ENCODE measurements at places on chromosomes 6 and 20. TPM values are rescaled to one million over a fixed set of nuclear protein-coding genes. Genes with fewer than 3 reads are reported as not detected.

The LY6G6D gene
- not detected for total RNA-seq

The PPP1R3G gene
- total RNA-seq: 1.3 TPM

The SLC16A10 gene
- not detected for total RNA-seq

The TBXT gene
- total RNA-seq: not detected

The PSORS1C1 gene
- total RNA-seq: 1.2 TPM

The KHDC1L gene
- not detected for total RNA-seq
